ENCODE measurements at places on chromosomes 1 and 21. TPM values are rescaled to one million over a fixed set of nuclear protein-coding genes. Genes with fewer than 3 reads are reported as not detected.

DNA sequence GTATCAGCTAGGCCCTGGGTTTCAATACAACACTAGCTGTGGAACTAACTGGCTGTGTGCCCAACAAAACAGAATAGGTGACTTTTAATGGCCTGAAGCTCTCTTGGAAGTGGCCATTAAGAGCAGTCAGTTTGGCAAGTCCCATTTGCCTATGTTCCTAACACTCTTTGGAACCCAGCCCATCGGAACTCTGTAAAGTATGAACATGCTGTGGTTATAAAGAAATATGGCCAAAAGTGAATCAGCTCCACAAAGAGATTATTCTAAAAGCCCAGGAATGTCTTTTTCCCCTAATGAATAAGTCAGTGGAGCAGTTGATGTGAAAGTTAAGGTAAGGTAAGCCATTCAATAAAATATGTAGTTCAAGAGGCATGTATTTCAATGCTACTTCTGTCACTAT, 223.7 kb upstream of the ADAMTS5 start:
- no peaks in the 10 kb centered on the region for H3K27me3 ChIP-seq
- no peaks in the 10 kb centered on the region for H3K36me3 ChIP-seq
- no peak overlapping the region for H3K27ac ChIP-seq
- DNase-seq = no peak

DNA sequence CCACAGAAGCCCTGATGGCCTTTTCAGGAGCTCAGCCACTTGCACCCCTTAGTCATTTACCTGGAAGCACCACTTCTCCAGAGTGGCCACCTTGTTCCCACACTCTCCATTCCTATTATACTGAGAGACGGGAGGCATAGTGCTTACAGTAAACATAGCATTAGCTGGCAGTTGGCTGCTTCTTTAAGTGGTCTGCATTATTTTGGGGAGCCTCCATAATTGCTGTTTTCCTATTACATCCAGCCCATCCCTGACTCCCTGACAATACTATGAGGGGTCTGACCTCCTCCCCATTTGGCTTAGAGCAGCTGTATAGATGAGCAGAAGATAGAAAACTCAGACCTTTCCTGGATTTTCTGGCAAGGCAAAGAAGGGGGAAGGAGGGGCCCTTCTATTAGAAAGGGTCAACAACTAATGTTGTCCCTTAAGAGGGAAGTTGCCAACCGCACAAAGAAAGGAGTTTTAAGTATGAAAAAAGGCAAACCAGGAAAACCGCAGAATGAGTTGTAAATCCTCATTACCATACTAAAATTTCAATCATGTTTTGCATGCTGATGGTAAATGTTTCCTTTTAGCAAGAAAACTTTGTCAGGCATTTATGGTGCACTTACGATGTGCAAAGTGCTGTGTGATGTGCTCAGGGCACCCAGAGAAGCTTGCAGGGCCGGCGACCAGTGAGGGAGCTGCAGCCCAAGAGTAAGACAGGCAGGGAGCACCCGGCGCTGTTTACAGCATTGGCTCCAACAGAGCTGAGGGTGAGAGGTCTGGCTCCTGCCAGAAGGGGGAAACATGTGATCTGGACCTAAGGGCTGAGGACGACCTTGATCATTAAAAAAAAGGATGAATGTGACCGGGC, 167.3 kb downstream of the ZZZ3 start:
- H3K27ac ChIP-seq = peak overlapping the region; percentile 52
- H3K27me3 ChIP-seq = no peaks in the 10 kb centered on the region
- H3K4me3 ChIP-seq = no peak overlapping the region
- no peaks in the 10 kb centered on the region for H3K4me1 ChIP-seq
- DNase-seq = no peak

- H3K4me1 ChIP-seq = peaks cover 11% of the 10 kb centered on the region
- H3K27ac ChIP-seq = no peak overlapping the region
- H3K36me3 ChIP-seq = no peaks in the 10 kb centered on the region
Measured at GRCh38 chr1:165888552-165888920, 61.1 kb downstream of the UCK2 start.

DNA sequence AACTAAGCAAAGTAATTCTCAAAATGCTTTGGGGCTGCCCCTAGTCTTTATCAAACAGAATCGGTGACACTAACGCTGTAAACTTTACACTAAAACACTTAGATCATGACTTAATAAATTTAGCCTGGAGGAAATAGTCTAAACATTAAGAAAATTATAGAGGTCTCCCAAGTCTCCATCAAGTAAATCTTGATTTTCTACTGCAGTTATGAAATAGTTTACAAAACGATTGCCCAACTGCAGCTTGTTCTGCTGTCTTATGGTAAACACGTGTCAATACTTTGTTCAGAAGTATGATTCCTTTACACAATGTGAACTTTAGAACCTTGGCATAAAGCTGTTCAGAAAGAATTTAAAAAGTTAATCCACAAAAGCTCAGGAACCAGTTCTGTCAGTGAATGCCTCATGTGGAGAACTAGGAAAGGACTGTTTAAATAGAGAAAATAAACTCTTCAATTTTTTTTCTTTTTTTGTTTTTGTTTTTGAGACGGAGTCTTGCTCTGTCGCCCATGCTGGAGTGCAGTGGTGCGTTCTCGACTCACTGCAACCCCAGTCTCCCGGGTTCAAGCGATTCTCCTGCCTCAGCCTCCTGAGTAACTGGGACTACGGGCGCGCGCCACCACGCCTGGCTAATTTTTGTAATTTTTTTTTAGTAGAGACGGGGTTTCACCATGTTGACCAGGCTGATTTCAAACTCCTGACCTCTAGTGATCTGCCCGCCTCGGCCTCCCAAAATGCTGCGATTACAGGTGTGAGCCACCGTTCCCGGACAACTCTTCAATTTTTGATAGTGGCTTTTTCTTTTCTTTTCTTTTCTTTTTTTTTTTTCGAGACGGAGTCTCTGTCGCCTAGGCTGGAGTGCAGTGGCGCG, 1.6 kb downstream of the DDI2 start:
- peak overlapping the region; percentile 81 for H3K4me3 ChIP-seq
- no peaks in the 10 kb centered on the region for H3K27me3 ChIP-seq
- DNase-seq = no peak
- H3K4me1 ChIP-seq = peaks cover 33% of the 10 kb centered on the region
- H3K27ac ChIP-seq = peak overlapping the region; percentile 92

GRCh38 chr1:173444757-173445156, 32.4 kb upstream of the PRDX6 start:
- DNase-seq = no peak
- H3K27me3 ChIP-seq = no peaks in the 10 kb centered on the region
- H3K4me1 ChIP-seq = no peaks in the 10 kb centered on the region

DNA sequence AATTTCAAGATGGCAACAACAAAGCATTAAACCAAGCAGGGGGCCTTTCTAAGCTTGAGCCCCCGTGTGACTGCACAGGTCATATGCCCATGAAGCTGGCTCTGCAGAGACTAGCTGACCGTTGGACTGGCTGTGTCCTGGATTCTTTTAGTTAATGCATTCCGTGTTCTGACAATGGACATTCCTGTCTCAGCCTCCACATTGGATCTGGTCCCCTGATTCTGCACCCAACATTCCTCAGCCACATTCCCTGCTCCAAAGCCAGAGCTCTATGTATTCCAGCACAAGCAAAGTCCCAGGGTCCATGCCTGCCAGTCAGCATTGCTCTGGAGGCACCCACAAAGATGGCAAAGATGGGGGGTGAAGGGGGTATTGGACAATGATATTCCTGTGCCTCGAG, 5.1 kb upstream of the NAV1 start:
- H3K27ac ChIP-seq = peak overlapping the region; percentile 79
- no peak overlapping the region for H3K4me3 ChIP-seq
- no peaks in the 10 kb centered on the region for H3K36me3 ChIP-seq
- DNase-seq = no peak
- H3K4me1 ChIP-seq = peaks cover 25% of the 10 kb centered on the region
- peaks cover 16% of the 10 kb centered on the region for H3K27me3 ChIP-seq

The MYOM3 gene
- total RNA-seq = 0.60 TPM

The RIPPLY3 gene
- 0.27 TPM for total RNA-seq

DNA sequence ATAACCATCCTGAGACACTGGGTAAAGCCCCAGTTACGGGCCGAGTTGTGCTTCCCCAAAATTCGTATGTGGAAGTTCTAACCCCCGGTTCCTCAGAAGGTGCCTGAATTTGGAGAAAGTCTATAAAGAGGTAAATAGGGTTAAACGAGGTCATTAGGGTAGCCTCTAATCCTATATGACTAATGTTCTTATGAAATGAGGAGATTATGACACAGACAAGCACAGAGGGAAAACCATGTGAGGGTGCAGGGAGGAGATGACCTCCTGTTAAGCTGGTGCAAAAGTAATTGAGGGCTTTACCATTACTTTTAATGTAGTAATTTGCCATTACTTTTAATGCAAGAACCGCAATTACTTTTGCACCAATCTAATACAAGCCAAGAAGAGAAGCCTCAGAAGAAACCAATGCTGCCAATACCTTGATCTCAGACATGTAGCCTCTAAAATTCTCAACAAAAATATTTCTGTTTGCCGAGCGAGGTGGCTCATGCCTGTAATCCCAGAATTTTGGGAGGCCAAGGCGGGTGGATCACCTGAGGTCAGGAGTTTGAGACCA, 260.8 kb downstream of the GPATCH2 start:
- H3K36me3 ChIP-seq = no peaks in the 10 kb centered on the region
- no peaks in the 10 kb centered on the region for H3K4me1 ChIP-seq
- DNase-seq = no peak
- no peak overlapping the region for H3K27ac ChIP-seq

GRCh38 chr1:14983277-14983676, 170.3 kb upstream of the TMEM51 start:
- no peak overlapping the region for H3K27ac ChIP-seq
- no peaks in the 10 kb centered on the region for H3K4me1 ChIP-seq
- no peaks in the 10 kb centered on the region for H3K36me3 ChIP-seq
- H3K4me3 ChIP-seq = no peak overlapping the region

GRCh38 chr1:48181669-48182367, 40.7 kb upstream of the SLC5A9 start:
- H3K4me1 ChIP-seq = no peaks in the 10 kb centered on the region
- DNase-seq = no peak
- H3K36me3 ChIP-seq = no peaks in the 10 kb centered on the region
- H3K27ac ChIP-seq = no peak overlapping the region
- no peaks in the 10 kb centered on the region for H3K27me3 ChIP-seq

DNA sequence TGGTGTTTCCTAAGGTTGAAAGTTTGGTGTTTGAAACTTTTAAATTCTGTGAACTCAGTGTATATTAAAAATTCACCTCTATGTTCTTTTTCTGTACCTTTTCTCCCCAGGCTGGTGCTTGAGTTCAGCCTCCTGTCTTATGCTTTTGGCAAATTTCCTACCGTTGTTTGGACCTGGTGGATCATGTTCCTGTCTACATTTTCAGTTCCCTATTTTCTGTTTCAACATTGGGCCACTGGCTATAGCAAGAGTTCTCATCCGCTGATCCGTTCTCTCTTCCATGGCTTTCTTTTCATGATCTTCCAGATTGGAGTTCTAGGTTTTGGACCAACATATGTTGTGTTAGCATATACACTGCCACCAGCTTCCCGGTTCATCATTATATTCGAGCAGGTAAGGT, 24.9 kb upstream of the AXDND1 start:
- no peak overlapping the region for H3K4me3 ChIP-seq
- H3K27me3 ChIP-seq = no peaks in the 10 kb centered on the region
- H3K4me1 ChIP-seq = no peaks in the 10 kb centered on the region
- H3K27ac ChIP-seq = no peak overlapping the region

DNA sequence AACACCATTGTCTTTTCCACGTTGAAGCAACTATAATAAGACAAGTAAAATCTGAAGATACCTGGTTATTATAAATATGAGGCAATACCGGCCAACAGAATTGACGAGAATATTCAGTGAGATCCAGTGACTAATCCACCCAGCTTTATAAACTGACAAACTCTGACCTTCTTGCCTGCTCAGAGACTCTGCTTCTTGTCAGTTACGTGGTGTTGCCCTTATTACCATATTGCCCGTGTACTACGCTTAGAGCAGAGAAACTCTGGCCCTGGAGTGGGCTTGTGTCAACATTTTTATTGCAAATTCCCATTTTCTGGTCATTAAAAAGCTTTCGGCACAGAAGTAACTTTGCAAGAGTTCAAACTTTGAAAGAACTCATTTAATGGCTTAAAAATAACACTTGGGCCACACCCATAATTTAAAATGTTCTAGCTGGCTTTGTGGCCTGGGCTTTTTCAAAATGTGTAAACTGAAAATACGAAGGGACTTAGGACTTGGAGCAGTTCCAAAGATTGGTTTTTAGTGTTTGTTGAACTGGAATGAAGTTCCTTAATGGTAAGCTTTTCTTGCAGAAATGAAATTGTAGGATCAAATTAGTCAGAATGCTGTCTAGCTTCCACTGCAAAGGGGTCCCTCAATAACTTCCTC, 266.2 kb downstream of the LMO4 start:
- H3K27me3 ChIP-seq = no peaks in the 10 kb centered on the region
- peaks cover 6% of the 10 kb centered on the region for H3K4me1 ChIP-seq
- no peaks in the 10 kb centered on the region for H3K36me3 ChIP-seq
- H3K27ac ChIP-seq = peak overlapping the region; percentile 76
- DNase-seq = no peak
- no peak overlapping the region for H3K4me3 ChIP-seq

GRCh38 chr21:31530897-31531705, 128.4 kb upstream of the SOD1 start:
- H3K4me3 ChIP-seq = no peak overlapping the region
- peaks cover 5% of the 10 kb centered on the region for H3K4me1 ChIP-seq
- peak overlapping the region; percentile 20 for H3K27ac ChIP-seq
- H3K36me3 ChIP-seq = no peaks in the 10 kb centered on the region
- DNase-seq = peak; percentile 69

The LIPI gene
- not detected for total RNA-seq

GRCh38 chr21:44874240-44874496, 678 bp upstream of the PTTG1IP start:
- peak overlapping the region; percentile 76 for H3K4me3 ChIP-seq
- no peaks in the 10 kb centered on the region for H3K27me3 ChIP-seq
- H3K27ac ChIP-seq = peak overlapping the region; percentile 97
- DNase-seq = no peak

GRCh38 chr1:178275553-178275952, 181.6 kb downstream of the RASAL2 start:
- H3K4me3 ChIP-seq = no peak overlapping the region
- H3K36me3 ChIP-seq = no peaks in the 10 kb centered on the region
- H3K4me1 ChIP-seq = peaks cover 15% of the 10 kb centered on the region

- no peak overlapping the region for H3K27ac ChIP-seq
- H3K4me1 ChIP-seq = no peaks in the 10 kb centered on the region
Measured at GRCh38 chr1:58748666-58749065, 35.2 kb downstream of the JUN start.

- H3K4me1 ChIP-seq = no peaks in the 10 kb centered on the region
- DNase-seq = no peak
- peaks cover 37% of the 10 kb centered on the region for H3K36me3 ChIP-seq
- H3K27ac ChIP-seq = no peak overlapping the region
- no peaks in the 10 kb centered on the region for H3K27me3 ChIP-seq
Measured at GRCh38 chr1:94486990-94487389, 54.6 kb downstream of the F3 start.

Measured in transverse colon (tissue), 4 donors.